ENCODE measurements at places on chromosomes 5 and 9.
A peak's percentile ranks its signal among the peaks of the same experiment; 100 is the strongest.

DNA sequence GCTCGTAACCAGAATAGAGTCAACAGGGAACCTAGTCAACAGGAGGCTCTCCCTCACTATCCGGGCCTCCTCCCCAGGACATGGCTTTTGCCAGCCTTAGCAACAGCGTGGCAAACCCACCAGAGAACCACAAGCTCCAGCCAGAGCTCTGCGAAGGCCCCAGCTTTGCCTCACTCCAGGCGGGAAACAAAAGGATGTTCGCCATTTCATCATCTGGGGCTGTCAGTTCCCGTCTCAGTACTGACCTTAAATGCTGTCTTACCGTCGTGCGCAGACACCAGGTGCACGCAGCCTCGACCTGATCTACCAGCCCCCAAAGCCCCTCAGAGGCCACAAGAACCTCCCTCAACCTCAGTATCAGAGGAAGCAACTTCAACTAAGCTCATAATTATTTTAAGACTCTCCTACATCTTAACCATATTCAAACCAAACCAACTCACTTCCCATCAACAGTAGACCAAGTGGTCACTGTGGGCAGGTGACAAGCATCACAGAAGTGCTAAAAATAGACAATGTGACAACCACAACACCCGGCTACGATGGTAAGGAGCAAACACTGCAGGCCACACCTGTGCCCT lies 71.4 kb downstream of the SEMA4D start:
- DNase-seq, result peak; percentile 53

GRCh38 chr9:31034311-31034710 lies 1350.1 kb upstream of the ACO1 start:
- no peak for DNase-seq

GRCh38 chr9:38101423-38101822 lies 32.4 kb upstream of the SHB start:
- DNase-seq, result no peak

GRCh38 chr9:131273856-131274673 lies 2.2 kb downstream of the FAM78A start:
- DNase-seq, result peak; percentile 86

- no peak for DNase-seq
These were observed 166.4 kb downstream of the DMRT2 start for GRCh38 chr9:1216532-1216931.

DNA sequence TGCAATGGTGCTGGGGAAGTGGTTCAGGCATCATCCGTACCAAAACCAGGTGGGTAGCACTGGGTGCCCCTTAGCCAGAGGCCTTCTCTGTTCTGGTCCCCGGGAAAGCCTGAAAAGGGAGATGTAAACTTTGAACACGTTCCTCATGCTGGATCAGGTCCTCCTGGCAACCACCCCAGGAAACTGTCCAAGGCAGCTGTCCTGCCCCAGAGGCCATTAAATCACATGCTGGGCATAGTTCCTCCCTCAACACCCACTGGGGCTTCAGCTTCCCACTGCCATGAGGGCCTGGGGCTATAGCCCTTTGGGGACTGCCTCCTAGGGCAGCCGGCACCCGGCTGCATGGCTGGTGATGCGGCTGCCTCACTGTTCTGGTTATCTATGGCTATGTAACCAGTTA lies 228.9 kb upstream of the MVB12B start:
- DNase-seq, result no peak

GRCh38 chr5:169641253-169641652 lies 4.2 kb downstream of the DOCK2 start:
- DNase-seq, result no peak

DNA sequence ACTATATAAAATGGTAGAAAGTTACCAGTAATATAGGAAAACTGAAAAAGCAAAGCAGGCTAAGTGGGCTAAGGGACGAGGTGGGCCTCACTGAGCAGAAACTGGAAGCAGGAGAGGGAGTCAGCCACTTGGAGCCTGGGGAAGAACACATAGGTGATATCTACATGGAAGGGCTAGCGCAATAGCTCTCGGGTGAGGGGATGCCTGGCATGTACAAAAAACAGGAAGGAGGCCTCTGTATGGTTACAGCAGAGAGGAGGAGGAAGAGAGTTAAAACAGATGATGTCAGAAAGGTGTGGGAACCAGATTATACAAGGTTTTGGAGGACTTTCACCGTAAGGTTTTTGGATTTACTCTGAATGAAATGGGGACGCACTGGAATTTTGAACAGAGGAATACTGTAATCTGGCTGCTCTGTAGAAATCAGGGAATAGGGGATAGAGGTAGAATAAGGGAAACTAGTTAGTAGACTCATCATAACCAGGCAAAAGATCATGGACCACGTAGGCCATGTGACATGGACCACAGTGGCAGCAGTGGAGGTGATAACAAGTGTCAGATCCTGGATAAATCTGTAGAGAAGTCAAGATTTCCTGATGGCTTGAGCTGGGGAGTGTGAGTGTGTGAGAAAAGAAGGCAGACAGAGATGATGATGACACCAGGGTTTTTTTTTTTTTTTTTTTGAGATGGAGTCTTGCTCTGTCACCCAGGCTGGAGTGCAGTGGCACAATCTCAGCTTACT lies 52.5 kb downstream of the FNBP1 start:
- peak; percentile 48 for DNase-seq
